Adrenal gland (tissue), 19 donors: ENCODE measurements at places on chromosomes 7 and 10.

- DNase-seq: no peak
Measured at GRCh38 chr7:149690688-149691446, 82.5 kb downstream of the ZNF467 start.

- no peak for DNase-seq
Measured at GRCh38 chr10:19169684-19170083, 121.1 kb downstream of the MALRD1 start.

DNA sequence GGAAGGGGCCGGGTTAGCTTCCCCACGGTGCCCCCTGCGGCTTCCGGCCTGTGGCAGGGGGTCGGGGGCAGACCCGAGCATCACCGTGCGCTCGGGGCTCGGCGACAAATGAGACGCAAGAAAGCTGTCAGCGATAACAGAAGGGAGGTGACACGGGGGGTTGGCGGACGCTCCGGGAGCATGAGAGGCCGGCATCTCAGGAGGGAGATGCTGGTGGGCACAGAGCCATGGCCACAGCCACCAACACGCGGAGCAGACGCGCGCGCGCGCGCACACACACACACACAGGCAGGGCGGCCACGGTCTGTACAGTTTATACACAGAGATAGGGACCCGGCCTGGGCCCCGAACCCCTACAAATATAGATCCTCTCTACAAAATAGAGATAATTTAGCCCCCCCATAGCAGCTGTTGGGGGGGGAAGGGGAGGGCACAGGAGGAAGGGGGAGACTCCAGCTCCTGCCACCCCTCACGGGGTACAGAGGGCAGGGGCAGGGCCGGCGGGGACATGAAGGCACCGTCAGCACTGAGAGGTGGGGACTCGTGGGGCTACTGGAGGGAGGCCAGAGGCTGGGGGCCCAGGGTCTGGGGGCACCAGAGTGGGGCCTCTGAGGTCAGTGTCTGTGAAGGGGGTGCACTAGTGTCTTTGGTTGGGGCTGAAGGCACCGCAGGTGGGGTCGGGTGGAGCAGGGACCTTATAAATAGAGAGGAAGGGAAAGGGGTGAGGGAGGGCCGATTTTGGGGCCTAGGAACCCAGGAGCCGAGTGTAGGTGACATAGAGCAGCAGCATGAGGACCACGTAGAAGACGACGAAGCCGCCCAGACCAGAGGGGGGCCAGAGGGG is 884 bp upstream of the SAP25 start:
- DNase-seq: peak; percentile 62

DNA sequence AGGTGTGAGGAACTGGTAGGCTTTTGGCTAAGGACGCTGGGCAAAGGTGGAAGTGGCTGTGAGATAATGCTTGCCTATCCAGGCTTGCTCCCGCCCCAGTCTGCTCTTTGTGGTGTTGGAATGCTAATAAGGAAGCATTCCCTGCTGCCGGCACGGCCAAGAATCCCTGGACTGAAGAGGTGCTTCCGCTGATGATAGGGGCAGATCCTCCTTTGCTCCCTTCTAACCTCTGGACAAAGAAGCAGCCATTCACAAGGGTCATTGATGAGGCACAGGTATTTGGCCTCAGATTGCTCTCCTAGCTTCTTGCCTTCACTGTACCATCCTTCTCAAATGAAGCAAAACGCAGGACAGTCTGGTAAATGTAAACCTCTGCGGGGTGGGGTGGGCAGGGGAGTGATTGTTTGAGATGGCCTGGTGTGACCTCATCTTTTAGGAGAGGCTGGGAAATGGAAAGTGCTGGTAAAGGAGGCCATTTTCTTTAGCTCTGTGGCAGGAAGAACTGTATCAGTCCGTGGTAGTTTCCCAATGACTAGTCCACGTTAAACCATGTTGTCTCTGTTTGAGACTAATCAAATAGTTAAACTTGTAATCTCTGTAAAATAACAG is 1.7 kb downstream of the PGAM1 start:
- DNase-seq: no peak

DNA sequence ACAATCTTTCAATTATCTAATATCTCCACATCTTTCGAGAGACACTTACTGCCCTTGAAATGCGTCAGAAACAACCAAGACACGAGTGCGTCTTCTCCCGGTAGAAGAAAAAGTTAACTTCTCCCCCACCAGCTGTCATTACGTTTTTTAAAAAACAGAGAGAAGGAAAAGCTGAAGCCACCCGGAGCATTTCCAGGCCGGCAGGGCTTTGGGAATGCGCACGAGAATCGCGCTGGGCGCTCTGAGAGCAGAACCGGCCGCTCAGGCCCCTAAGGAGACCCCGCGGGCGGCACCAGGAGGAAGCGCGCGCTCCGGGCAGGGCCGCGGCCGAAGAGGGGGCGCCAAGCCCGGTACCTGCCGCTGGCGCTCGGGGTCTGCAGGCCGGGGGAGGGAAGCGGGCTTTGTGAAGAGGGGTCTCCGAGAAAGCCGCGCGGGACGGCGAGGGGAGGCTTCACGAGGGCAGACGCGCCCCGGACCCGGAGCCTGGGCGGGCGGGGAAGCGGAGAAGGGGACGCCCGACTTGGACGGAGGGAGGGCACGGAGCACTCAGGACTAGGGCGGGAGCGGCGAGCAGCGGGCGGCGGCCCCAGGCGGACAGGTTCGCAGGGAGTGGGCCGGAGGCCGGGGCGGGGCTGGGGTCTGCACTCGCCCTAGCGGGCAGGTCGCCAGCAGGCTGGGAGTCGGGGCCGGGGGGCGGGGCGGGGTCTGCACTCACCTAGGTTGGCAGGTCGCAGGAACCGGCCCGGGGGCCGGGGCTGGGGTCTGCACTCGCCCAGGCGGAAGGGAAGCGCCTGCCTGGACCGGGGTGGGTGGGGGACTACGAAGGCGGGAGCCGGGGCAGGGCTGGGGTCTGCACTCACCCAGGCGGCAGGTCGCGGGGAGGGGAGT is 932 bp downstream of the ESYT2 start:
- peak; percentile 58 for DNase-seq

- peak; percentile 40 for DNase-seq
Measured at GRCh38 chr10:30503700-30504266, 69.8 kb downstream of the MAP3K8 start.

- DNase-seq: no peak
Measured at GRCh38 chr7:41207141-41207540, 495.7 kb downstream of the INHBA start.

GRCh38 chr10:133069033-133069525 is 18.6 kb upstream of the ADGRA1 start:
- no peak for DNase-seq

DNA sequence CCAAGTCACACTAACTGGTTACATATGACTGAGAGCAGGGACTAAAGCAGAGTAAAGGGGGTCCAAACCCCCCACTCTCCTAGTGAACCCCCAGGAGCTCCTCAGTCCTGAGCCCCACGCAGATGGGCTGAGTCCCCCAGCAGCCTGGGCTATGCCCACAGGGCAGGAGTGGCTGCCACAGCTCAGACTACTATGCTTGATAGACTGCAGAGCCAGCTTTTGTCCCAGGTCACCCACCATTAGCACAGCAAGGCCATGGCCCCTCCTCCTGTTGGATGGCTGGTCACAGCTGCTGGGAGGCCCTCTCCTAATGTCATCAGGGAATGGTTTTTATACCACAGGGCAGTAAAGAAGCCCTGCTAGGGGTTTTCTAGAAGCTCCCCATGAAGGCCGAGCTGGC is 46.3 kb upstream of the FGFR2 start:
- DNase-seq: no peak

DNA sequence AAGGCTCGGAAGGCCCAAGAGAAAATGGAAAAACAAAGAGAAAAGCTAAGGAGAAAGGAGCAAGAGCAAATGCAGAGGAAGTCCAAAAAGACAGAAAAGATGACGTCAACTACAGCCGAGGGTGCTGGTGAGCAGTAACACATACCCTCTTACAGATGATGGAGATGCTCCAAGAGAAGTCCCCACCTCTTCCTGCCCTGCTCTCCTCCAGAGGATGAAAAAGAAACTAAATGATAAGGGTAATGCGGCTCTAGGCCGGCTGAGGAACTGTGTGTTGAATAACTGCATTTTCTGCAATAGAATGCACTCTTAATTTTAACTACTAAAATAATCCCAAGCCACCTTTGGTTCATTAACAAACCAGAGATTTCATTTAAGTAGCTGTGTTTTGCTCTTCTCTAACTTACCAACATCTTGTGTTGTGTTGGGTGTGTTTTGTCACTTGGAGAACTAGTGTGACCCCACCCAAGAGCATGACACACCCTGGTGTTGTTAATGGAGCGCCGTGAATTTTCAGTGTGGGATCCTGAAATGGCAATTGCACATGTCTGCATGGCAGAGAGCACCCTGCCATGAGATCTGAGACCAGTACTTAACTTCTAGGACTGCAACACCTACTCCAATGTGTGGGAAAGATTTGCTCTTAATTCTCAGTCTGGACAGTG is 34.0 kb downstream of the PON1 start:
- no peak for DNase-seq

DNA sequence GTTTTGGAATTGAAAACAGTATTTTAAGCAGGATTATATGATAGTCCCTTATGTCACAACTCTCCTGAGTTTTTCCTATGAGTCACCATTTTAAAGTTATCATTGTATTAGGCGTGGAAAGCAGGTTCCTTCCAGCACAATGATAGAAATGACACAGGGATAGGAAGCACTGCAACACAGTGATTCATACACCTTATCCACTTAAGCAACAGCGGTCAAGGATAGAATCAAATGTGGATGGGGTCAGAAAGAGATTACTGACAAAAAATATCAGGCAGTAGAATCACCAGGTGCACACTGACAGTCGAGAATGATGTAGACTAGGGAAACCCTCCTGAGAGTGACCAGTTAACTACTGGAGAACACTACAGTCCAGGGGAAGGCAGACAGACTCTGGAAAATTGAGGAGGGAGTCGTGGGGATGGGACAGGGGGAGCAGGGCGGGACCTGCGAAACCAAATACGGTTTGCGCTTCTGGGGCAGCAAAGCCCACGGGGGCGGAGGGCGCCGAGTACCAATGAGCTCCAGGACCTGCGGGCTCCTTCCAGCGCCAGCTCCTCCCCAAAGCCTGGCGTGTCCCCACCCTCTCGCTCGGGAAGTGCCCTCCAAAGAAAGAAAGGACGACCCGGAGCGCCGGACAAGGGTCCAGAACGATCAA is 479 bp downstream of the PNPLA8 start:
- DNase-seq: no peak

GRCh38 chr7:85074-85882 is 107.1 kb upstream of the FAM20C start:
- peak; percentile 72 for DNase-seq

DNA sequence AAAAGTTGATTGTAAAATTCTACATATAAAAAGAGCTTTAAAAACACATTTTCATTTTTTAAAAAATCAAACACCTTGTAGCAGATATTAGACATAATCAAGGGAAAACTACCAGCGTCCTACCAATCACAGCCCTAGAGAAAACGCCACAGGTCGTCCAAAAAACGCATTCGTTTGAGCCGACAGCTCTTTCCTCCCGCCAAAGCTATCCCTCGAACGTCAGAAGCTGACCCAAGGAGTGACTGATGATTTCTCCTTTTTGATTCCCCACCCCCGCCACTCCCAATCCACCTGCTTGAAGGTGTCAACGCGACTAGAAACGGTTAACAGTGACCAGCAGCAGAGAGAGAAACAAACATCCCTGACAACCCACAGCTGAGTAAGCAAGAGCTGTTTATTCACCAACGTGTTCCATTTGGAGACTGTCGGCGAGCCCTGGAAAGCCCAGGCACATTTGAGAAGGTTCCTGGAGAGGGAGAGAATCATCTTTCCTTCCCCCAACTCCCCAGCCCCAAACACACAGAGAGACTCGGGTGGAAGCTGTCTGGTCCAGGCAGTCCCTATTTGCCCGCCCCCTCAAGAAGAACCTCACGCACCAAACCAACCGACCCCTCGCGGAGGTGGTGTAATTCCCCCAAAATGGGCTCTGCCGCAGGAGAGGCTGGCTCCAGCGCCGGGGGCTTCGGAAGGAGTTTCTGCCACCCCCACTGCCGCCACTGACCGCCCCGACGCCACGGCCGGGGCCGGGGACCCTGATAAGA is 622 bp downstream of the CPEB3 start:
- DNase-seq: peak; percentile 72

GRCh38 chr7:38432671-38433070 is 159.2 kb upstream of the TARP start:
- no peak for DNase-seq

DNA sequence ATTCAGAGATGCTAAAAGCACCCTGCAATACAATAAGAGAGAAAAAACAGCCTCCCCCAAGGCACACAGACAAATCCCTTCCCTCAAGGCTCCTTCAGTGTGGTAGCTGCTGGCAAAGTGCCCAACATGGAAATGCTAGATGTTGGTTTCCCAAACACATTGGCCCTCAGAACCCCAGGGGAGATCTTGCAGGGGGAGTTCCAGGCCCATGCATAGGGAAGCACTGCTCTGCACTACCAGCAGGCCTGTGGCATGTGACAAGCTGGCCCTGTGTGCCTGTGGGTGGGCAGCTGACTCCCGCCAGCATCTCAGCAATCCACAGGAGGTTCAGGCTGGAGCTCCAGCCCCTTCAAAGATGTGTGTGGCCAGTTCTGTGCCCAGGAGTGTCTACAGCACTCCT is 16.8 kb upstream of the CSGALNACT2 start:
- no peak for DNase-seq

DNA sequence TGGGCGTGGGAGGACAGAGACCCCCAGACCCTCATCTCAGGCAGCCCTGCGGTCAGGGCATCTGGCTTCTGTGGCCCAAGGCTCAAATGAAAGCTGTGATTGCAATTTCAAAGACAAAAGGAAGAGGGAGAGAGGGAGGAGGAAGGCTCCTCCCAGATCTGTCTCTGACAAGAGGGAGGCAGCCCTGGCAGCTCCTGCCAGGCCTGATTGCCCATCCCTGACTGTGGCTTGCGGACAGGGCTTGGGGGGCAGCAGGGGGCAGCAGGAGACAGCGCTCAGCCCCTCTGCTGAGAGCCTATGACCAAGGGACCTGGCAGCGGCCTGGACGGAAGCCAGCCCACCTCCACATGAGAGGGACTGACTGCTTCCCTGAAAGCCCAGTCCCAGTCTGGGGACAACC is 91.8 kb downstream of the PTPRN2 start:
- peak; percentile 69 for DNase-seq

GRCh38 chr10:130191380-130191779 is 55.2 kb downstream of the GLRX3 start:
- no peak for DNase-seq

DNA sequence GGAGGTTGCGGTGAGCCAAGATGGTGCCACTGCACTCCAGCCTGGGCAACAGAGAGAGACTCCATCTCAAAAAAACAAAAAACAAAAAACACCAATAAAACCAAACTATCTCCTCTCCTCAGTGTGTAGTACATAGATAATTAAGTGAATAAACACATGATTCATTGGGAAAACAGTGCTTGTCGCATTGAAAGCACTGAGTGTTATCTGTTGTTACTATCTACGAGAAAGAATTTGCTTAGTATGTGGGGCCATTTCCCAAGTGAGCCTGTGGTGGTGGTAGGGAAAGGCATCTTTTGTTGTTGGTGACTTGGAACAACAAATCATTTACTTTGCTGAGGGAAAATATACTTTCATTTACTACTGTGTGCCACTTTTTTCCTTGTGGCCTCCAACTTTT is 42.6 kb downstream of the RSBN1L start:
- no peak for DNase-seq
